ENCODE measurements at places on chromosomes 11 and 22. TPM values are rescaled to one million over a fixed set of nuclear protein-coding genes. Genes with fewer than 3 reads are reported as not detected.

RTN4R gene
- 7.4 TPM for total RNA-seq

C22orf23 gene
- total RNA-seq = not detected

DNA sequence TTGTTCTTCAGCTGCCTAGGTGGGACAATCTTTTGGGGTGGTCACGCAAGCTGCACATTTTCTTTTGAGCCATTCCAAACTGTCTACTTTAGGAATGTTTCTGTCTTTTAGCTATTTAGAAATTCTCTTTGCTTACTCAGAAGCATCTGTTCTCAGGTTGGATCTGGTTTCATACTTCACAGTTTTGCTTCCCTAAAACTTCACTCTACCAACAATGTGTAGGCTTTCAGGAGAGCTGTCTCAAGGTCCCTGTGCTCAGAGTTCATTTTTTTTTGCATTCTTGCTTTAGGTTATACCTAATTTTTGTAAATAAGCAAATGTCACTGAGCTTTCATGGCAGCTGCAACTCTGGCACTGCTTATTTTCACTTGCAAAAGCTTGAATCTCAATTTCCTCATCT lies 36.7 kb downstream of the CCDC90B start:
- no peak for DNase-seq
- no peaks in the 10 kb centered on the region for H3K4me1 ChIP-seq
- no peak overlapping the region for H3K4me3 ChIP-seq
- H3K36me3 ChIP-seq = no peaks in the 10 kb centered on the region
- no peaks in the 10 kb centered on the region for H3K27me3 ChIP-seq

DNA sequence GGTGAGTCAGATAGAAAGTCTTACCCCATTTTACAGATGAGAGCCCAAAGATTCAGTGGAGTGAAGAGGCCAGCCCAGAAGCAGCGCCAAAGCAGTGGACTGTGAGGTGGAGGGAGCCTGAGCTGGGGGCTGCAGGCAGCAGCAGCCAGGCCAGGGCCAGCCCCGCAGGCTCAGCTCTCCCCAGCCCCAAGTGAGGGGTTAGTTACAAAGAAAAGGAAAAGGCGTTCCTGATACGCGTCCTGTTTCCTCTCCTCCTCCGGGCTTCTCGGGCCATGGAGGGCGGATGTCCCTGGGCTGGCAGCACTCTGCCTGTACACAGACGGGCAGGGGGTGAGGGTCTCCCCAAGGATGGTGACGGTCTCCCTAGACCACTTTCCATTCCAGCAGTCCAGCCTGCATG lies 44.9 kb downstream of the ARRB1 start:
- H3K4me1 ChIP-seq = no peaks in the 10 kb centered on the region
- DNase-seq = no peak
- H3K27me3 ChIP-seq = no peaks in the 10 kb centered on the region
- no peaks in the 10 kb centered on the region for H3K36me3 ChIP-seq
- H3K4me3 ChIP-seq = no peak overlapping the region

DNA sequence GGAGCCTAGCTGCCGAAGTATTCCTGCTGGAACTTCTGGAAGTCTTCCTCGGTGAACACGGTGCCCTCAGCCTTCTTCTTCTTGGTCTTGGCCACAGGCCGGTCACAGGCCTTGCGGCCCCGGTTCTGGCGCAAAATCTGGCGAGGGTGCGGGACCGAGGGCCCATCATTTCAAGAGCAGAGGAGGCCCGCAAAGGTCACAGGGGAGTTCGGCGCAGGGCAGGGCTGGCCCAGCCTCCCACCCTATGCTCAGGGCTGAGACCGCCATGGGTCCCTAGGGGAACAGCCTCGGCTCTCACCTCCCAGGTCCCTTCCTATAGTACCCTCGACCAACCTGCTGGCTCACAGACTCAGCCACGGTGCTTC lies 3.1 kb downstream of the RPS19BP1 start:
- peak overlapping the region; percentile 53 for H3K4me3 ChIP-seq
- no peak for DNase-seq
- H3K27me3 ChIP-seq = no peaks in the 10 kb centered on the region
- H3K27ac ChIP-seq = no peak overlapping the region
- peaks cover 7% of the 10 kb centered on the region for H3K36me3 ChIP-seq

- H3K36me3 ChIP-seq = peaks cover 31% of the 10 kb centered on the region
- peak overlapping the region; percentile 76 for H3K4me3 ChIP-seq
Measured at GRCh38 chr11:123062158-123062891, 389 bp upstream of the HSPA8 start.

- H3K4me1 ChIP-seq = no peaks in the 10 kb centered on the region
- DNase-seq = no peak
- H3K4me3 ChIP-seq = no peak overlapping the region
- no peaks in the 10 kb centered on the region for H3K27me3 ChIP-seq
- H3K36me3 ChIP-seq = no peaks in the 10 kb centered on the region
Measured at GRCh38 chr22:37253126-37253660, 9.1 kb upstream of the RAC2 start.

DNA sequence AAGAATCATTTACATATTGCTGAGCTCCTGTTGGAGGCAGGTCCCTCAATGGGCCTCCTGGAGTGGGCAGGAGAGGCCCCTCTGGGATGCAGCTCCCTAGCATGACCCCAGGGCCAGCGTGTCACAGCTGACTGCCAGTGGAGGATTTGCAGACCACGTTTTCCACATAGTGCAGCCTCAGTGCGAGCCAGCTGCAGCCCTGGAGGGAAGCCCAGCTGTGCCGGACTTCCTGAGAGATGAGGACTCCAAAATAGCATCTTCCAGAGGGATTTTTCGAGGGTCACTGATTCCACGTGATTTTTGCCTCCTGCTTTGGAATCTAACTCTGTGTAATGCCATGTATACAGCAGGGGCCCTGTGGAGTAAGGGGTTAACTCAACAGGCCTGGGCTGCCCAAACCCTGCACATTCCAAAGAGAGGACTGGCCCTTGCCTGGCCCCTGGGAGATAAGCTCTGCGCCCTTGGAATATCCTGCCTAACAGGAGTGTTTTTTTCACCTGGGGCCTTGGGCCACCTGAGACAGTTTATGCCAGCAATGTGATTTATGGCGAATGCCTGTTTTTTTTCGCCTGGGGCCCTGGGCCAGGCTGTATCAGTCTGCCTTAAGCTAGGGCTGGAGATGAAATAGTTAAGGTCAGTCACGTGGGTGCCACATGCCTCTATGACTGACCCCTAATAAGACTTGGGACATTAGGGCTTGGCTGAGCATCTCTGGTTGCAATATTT lies 47.4 kb downstream of the RPS6KA4 start:
- H3K27me3 ChIP-seq = no peaks in the 10 kb centered on the region
- no peak for DNase-seq
- no peaks in the 10 kb centered on the region for H3K4me1 ChIP-seq
- H3K36me3 ChIP-seq = no peaks in the 10 kb centered on the region

DNA sequence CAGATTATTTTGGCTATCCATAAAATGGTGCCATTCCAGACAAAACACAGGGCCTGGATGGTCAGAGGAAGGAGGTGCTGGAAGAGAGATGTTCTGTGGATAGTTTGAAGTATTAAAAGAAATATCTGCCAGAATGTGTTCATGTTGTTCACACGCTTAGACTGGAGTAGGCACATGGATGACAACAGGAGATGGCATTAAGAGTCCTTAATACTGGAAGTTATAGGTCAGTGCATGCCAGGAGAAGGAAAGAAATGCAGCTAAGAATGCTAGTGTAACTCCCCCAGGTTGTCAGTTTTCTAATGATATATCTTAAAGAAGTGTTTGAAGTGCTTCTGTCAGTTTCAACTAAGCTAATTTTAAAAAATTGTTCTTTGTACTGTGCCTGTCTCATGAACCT lies 20.2 kb downstream of the KREMEN1 start:
- H3K36me3 ChIP-seq = no peaks in the 10 kb centered on the region
- H3K4me1 ChIP-seq = peaks cover 20% of the 10 kb centered on the region
- H3K27me3 ChIP-seq = no peaks in the 10 kb centered on the region

DNA sequence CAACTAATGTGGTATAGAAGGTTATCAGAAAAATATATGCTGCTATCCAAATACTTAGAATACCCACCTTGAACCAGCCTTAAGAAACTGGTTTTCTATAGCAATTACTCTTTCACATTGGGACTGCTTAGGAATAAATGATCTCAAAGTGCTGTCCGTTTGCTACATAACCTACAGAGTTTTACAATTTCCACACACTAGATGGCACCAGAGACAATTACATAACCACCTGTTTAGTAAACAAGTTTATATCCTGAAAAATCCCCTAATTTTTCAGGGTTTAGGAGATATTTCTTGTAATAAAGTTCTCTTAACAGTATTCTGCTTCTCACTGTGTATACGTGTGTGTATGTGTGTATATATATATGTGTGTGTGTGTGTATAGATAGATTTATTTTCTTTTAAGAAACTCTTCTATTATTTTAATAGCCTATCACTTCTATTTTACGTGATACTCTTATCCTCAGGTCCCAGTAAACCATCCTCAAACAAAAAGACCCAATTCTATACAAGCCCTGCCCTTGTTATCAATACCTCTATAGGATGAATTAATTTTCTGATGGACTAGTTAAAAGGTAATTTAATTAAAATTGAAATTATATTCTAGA lies 6.7 kb upstream of the OR5I1 start:
- no peaks in the 10 kb centered on the region for H3K4me1 ChIP-seq
- no peaks in the 10 kb centered on the region for H3K36me3 ChIP-seq
- no peaks in the 10 kb centered on the region for H3K27me3 ChIP-seq
- no peak overlapping the region for H3K27ac ChIP-seq

DNA sequence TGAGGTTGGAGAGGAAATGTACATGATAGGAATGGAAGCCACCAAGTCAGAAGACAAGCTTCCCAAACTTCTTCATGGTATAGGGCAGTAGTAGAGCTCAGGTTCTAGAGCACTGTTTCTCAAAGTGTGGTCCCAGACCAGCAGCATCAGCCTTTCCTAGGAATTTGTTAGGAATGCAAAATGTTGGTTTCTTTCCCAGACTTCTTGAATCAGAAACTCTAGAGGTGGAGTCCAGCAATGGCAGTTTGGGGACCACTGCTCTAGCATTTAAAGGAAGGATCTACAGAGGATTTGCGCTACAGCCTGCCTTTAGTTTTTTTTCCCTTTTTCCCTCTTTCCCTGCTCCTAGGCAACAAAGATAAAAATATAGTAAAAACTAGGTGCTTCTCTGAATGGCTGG lies 17.0 kb upstream of the MMP12 start:
- no peaks in the 10 kb centered on the region for H3K27me3 ChIP-seq
- H3K4me1 ChIP-seq = no peaks in the 10 kb centered on the region
- no peak overlapping the region for H3K27ac ChIP-seq
- H3K4me3 ChIP-seq = no peak overlapping the region
- no peak for DNase-seq
- H3K36me3 ChIP-seq = no peaks in the 10 kb centered on the region

- H3K27me3 ChIP-seq = no peaks in the 10 kb centered on the region
- H3K27ac ChIP-seq = no peak overlapping the region
- H3K4me1 ChIP-seq = no peaks in the 10 kb centered on the region
- no peaks in the 10 kb centered on the region for H3K36me3 ChIP-seq
- DNase-seq = no peak
Measured at GRCh38 chr22:26442086-26442756, 13.2 kb downstream of the ASPHD2 start.

DNA sequence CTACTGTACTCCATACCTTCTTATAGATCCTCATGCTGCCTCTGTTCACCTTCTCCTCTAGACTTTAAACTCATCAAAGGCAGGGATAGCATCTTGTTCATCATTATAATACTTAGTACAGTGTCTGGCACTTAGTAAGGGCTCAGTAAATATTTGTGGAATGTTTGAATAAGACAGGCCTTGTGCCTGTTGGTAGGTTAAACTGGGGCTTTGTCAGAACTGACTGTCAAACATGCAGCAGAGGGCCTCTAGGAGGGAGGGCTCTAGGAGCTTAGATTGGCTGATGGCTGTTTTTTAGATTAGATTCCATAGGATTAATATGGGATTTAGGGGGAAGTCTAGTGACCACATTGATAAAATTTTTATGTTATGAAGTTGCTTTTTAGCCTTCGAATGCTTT lies 70.8 kb downstream of the RNF169 start:
- peaks cover 58% of the 10 kb centered on the region for H3K4me1 ChIP-seq
- H3K27ac ChIP-seq = peak overlapping the region; percentile 44
- no peaks in the 10 kb centered on the region for H3K27me3 ChIP-seq
- H3K36me3 ChIP-seq = no peaks in the 10 kb centered on the region
- no peak overlapping the region for H3K4me3 ChIP-seq

GRCh38 chr22:43474161-43475101 lies 62.6 kb downstream of the MPPED1 start:
- no peaks in the 10 kb centered on the region for H3K27me3 ChIP-seq
- no peak overlapping the region for H3K4me3 ChIP-seq
- H3K36me3 ChIP-seq = no peaks in the 10 kb centered on the region
- H3K27ac ChIP-seq = no peak overlapping the region

All from thoracic aorta (tissue), 2 donors.